Natural killer cell treated with Interleukin-12 subunit alpha and Interleukin-12 subunit beta and Interleukin-15 and Interleukin-18, amount 100 ng/mL, for 72 hours (primary cell): ENCODE measurements at places on chromosomes 3 and 15.

DNA sequence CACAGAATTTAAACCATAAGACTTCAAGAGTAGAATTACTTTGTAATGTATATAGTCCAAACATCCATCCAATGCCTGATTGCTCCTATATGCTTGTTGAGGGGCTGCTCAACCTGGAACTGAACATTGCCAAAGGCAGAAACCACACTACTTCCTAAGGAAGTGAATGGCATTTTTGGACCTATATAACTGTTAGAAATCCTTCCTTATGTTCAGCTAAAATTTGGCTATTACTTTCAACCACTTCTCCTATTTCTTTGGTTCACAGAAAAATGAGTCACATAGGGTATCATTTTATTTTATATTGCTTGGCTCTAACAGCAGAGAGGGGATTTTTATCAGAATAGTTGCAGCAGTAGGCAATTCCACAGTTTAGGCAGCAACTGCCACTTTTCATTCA lies 342.1 kb downstream of the SLC9A9 start:
- no peak for DNase-seq

DNA sequence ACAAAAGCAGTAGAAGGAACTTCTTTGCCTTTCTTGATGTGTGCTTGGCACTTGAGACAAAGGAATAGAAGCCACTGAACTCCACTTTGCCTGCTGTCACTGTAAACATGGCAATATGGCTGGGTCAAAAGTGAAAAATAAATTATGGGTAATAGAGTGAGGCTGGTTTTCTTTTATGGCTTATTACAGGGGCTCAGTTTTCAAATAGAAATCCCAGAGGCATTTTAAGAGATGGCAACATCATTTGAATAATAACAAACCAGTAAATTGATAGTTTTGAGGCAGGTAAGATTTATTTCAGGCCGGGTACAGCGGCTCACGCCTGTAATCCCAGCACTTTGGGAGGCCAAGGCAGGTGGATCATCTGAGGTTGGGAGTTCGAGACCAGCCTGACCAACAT lies 2.8 kb downstream of the C3orf52 start:
- no peak for DNase-seq

DNA sequence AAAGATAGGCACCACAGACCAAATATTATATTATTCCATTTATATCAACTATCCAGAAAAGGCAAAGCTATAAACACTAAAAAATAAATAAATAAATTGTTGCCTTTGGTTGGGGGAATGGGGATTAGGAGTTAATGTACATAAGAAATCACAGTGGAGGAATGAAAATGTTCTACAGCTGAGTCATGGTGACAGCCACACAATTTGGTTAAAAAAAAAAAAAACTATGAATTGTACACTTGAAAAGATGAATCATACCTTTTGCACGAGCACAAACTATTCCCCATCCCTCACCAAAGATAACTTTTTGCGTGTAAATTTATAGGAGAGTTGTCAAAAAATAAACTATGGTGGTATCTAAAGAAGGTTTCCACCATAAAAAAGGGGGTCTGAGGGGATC lies 103.2 kb downstream of the TBC1D5 start:
- DNase-seq: no peak

GRCh38 chr3:119315600-119316312 lies 21.6 kb downstream of the ARHGAP31 start:
- DNase-seq: no peak

DNA sequence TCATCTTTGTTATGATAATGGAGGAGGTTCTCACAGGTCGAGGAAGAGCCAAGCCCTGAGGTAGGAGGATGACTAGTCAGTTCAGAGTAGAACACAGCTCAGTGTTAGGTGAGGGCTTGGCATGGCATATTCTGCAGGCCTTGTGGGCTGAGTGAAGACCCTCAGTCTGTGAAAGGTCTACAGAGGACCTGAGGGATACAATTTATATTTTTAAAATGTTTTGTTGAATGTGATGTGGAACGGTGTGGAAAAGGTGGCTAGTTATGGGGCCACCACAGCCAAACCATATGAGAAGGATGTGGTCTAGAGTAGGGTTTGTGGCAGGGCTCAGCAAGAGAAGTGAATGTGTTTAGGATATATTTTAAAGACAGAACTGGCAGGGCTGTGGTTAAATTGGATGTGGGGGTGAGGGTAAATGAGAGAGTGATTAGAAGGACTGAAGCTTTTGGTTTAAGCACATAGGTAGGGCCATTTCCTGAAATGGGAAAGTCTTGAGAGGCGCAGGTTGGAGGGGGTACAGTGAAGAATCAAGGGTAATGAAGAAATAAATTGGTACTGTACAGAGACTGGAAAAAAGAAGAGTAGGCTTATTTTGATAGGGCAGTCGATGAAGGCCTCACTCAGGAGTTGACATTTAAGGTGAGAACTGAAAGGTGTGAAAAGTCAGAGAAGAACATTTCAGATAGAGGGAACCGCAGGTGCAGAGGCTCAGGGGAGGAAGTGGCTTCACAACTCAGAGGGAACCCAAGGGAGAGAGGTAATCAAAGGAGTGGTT lies 60.5 kb downstream of the SPTSSB start:
- DNase-seq: peak; percentile 70

DNA sequence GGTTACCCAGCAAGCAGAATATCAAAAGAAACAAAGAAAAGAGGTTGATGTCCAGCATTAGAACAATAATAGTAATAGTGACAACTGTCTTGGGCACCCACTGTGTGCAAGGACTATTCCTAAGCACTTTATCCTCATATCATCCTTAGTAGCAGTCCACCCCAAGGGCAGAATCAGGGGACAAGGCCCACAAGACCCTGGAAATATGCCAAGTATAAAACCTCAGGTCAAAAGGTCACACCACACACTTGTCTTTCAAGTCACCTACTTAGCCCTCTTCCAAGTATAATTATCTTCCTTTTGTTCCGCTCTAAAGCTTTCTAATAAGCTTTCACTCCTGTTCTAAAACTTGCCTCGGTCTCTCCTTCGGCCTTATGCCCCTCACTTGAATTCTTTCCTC lies 124.0 kb upstream of the STT3B start:
- DNase-seq: no peak

DNA sequence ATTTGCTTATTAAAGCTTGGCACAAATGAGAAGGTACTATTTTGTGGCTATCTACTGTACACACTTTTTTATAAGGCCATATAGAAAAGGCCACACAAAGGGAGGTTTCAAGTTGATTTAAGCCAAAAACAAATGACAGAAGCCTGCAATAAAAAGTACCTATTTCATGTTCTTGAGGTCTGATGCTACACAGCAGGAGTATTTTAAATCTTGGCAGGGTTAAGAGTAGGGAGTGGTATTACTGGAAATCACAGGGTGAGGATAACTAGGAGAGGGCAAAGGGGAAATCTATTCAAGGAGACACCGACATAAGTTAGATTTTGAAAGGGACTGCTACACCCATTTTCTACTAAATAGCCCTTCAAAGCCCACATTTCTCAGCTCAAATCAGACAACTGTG lies 146.2 kb downstream of the GREM1 start:
- no peak for DNase-seq

GRCh38 chr3:159356606-159357005 lies 554.8 kb downstream of the MFSD1 start:
- DNase-seq: no peak

- no peak for DNase-seq
These were observed 13.8 kb upstream of the TMC3 start for GRCh38 chr15:81387621-81388435.
